ENCODE measurements at places on chromosomes 2 and 18.
A peak's percentile ranks its signal among the peaks of the same experiment; 100 is the strongest.

DNA sequence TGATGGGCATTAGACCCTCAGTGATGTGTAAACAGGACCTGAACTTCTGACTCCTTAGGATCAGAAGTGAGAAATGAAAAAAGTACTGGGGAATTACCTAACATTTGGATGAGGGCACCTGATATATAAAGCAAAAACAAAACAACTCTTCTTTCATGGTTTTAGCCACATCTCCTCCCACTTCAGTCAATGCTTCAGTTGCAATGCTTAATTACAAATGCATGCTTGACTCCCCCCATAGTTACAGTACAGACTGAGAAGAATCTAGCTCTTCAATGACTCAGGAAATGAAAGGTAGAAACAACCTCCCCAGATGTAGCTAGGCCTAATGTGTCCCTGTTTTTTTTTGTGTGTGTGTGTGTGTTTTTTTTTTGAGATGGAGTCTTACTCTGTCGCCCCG is 276.8 kb upstream of the POU3F3 start:
- DNase-seq, result no peak

GRCh38 chr2:20666304-20667150 is at the start of gene GDF7:
Gene GDF7, plus strand, starts transcription at chr2:20667144. Its CDS starts 96 bp downstream, at chr2:20667240.
- DNase-seq, result peak; percentile 42

DNA sequence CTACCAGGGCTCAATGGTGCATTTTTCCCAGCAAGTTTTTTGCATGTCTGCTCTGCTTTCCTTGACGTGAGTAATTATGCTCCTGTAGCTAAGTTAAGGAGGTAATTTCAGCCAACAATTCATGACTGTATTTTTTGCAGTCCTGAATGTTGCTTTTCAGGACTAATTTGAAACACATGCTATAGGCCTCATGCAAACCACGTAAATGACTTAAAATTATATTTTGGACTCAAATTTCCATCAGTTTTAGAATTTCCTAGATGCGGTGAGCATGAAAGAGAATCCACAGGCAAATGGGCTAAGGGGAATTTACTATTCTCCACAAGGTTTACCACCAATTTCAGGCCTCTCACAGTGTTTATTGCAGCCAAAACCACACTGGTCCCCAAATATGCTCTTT is 589.9 kb upstream of the LRRTM1 start:
- DNase-seq, result no peak

GRCh38 chr2:43305012-43305411 is 78.6 kb upstream of the ZFP36L2 start:
- no peak for DNase-seq

Measured in NCI-H69 (cell line).